ENCODE measurements at places on chromosomes 1 and 21.

DNA sequence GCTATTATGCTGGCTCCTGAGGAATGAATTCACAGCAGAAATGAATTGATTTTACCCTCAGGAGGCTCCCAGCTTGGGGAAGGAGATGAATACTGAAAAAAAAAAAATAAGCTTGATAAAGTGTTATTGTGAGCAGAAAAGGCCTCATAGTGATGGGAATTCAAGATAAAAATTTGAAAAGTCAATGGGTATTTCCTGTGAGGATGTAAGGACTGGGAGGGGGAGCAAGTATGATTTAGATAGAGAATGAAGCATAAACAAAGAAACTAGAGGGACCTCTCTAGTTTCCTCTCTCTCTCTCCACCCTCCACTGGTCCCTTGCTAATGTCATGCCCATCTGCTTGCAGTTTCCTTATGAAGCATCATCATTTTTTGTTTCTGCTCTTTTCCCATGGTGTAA lies 439.0 kb upstream of the PLXNA2 start:
- no peak for DNase-seq

GRCh38 chr21:25506261-25506660 lies 101.0 kb downstream of the MRPL39 start:
- no peak for DNase-seq

DNA sequence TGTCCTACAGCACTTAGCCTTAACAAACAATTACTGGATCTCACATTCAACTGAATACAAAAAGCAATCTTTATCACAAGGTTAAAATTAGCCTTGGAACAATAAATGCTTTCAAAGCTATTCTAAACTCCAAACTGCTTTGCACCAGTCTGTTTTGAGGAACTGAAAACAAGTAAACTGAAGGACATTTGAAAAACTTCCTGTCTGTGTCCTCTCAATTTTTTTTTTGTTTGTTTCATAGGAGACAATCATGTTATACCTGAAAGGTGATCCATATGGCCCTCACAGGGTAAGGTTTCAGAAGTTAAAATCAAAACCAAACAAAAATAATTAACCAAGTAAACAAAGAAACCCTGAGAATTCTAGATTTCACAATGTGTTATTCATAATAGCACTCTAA lies 459.1 kb downstream of the DPYD start:
- no peak for DNase-seq

DNA sequence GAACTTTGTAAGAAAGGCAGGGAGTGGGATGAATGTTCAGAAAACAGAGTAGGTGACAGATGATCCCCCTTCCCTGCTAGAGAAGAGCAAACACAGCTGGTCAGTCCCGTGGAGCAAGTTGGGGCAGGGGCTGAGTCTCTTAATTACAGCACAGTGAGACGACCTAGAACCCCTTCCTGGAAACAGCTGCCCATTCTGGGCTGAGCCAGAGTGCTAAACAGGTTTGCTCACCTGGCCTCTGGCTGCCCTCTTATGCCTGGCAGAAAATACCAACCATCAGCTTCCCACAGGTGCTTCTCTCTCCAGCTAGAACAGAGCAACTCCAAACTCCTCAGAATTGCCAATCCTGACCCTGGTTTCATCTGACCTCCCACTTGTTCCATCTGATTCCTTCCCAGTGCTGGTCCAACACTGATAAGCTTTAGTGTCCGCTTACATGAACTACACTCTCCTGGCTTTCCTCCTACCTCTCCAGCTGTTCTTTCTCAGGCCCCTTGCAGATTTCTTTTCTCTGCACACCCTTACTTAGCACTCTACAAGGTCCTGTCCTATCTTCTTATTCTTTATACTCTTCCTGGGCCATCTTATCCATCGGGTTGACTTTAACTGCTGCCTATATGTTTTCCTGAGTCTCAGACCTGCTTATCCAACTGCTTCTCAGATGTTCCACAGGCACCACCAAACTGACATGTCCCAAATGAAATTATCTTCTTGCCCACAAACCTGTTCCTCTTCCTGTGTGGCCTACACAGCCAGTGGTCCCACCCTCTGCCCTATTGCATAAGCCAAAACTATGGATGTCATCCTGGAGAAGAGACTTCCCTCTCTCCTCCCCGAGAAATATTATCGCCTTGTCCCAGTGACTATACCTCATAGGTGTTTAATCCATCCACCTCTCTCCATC lies 22.6 kb upstream of the COL9A2 start:
- DNase-seq = no peak

DNA sequence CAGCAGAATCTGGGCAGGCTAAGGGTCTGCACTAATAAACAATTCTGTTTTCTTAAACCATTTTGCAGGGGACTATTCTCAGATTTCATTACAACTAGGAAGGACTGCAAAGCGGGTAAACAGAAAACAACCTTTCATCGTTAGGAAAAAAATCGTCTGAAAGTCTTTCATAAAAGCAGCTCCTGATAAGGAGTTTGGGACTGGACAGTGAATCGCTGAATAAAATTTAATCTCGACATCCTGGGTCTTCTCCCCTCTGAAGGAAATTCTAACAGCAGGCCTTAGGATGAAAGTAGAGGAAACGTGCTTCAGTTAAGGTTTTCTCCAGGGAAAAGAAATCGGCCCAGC lies 471 bp upstream of the MTF2 start:
- no peak for DNase-seq

Data from fibroblast of skin of abdomen (primary cell).